ENCODE measurements at places on chromosomes 5 and 9.

GRCh38 chr5:171771856-171772255 lies 13.8 kb upstream of the SMIM23 start:
- DNase-seq: no peak

GRCh38 chr5:5575461-5575860 lies 153.0 kb downstream of the ICE1 start:
- no peak for DNase-seq

- no peak for DNase-seq
These were observed 954.1 kb upstream of the COX7C start for GRCh38 chr5:85663708-85664031.

DNA sequence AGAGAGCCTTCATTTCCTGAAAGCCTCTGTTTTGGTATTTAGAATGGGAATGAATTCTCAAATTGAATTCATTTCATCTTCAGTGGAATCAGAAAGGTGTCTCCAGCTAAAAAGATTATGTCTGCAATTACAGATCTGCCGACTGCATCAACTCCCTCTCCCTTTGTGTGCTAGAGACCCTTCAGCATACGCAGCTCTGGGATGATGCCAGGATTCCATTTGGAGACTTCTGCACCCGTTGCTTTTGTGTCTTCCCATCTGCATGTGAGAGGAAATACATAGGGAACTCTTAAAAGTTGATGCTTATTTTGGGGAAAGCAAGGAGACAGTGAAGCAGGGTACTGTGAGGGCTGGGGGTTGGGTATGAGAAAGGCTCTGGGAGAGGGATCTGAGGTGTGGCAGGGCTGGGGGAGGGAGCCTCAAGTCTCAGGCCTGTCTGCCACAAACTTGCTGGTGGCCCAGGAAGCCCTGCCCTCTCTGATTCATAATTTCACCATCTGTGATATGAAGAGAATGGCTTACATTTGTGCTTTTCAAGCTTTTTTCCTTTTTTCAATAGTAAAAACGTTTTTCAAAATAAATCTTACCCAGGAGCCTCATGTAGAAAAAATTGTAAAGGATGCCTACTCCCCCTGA lies 89.7 kb upstream of the SAP30L start:
- DNase-seq: no peak

DNA sequence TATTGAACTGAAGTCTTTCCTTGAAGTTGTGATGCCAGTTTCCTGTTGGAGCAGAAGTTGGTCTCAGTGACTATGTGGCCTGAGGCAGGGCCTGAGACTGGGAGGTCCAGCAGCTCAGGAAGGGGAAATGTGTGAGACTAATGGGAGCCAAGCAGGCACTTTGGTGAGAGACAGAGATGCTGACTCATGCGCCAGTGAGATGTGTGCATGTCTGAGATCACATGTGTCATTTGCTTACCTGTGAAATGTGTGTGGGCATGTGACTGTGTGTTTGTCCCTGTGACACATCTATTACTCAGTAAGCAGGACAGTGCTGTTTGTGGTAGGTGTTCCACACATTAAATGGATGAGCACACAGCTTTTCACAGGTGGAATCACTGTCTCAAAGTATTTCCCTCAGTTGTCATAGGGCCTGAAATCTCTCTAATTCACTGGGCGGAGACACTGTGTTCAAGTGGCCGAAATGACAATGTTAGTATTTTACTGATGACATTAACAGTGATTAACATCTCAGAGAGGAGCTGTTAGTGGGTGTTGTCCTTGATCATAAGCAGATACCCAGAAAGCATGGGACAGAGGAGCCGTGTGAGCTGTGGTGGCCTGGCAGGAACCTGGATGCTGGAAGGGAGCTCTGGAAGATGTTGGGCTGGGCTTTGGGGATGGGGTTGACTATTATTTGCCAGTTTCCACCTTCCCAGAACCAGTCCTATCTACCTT lies 7.4 kb downstream of the NPR2 start:
- no peak for DNase-seq

- DNase-seq: no peak
These were observed 141.6 kb upstream of the CHD1 start for GRCh38 chr5:99070362-99070761.

- DNase-seq: no peak
These were observed 174.2 kb upstream of the PUM3 start for GRCh38 chr9:3018071-3018470.

DNA sequence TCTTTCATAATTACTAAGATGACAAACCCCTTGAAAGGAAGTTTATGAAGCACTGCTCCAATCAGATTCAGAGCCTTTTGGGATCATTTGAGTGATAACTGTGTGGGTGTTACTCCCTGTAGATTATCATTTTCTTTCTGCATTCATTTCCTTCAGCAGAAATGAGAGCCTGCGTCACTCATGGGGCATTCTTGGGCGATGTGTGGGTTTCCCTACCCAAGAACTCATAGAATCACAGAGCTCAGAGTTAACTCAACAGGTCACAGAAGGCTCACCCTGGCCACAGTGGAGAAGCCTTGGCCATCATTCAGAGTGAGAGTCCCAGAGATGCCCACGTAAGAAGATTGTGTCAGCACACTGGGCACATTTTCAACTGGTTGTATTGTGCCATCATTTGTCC lies 401.9 kb downstream of the TLE4 start:
- DNase-seq: peak; percentile 10

DNA sequence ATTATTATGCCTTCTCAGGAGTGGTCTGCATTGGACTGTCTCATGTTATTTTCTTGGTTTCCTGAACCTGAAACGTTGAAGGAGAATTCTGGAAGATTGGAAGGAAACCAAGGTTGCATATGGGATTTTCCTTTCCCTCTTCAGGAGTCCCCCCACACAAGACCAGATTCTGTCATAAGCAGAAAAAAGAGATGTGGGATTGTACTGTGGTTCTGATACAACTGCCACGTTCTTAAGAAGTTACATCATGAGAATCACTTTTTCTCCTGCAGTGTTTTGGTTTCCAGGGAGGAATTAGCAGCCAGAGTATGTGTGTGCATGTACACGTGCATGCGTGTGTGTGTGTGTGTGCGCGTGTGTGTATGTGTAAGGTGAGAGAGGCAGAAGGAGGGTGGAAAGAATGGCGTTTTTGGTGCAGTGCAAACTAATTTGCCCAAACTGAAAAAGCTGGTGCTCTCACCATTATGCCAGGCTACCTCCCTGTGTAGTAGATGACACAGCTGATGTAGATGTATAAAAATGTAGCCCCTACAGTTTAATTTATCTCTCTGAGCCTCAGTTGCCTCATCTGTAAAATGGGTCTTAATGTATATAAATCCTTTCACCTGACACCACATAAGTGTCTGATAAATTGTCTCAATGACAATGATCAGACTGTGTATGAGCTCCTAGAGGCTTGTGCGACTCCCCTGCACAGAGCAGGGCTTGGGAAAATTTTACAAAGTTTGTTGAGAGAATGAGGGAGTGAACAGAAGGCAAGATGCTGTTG lies 38.6 kb downstream of the RALGPS1 start:
- no peak for DNase-seq

- no peak for DNase-seq
These were observed 19.7 kb downstream of the TLE4 start for GRCh38 chr9:79591458-79591857.

GRCh38 chr9:72089451-72090130 lies 29.2 kb upstream of the C9orf57 start:
- DNase-seq: no peak

DNA sequence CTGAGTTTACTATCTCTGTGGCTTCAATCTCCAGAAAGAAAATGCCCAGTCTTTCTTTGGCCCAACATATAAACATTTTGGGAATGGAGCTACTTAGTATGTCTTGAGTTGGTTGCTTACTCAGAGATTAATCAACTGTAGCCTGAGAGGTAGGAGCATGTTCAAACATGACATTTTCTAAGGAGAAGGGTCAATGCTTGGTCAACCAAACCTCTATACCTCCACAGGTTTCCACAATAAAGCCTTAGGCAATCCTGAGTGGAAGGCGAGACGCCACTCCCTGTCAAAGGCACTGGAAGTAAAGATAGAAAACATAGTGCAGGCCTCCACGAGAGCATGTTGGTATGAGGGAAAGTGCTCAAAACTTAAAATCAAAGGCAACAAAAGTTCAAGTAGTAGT lies 411.4 kb downstream of the KCTD16 start:
- no peak for DNase-seq

DNA sequence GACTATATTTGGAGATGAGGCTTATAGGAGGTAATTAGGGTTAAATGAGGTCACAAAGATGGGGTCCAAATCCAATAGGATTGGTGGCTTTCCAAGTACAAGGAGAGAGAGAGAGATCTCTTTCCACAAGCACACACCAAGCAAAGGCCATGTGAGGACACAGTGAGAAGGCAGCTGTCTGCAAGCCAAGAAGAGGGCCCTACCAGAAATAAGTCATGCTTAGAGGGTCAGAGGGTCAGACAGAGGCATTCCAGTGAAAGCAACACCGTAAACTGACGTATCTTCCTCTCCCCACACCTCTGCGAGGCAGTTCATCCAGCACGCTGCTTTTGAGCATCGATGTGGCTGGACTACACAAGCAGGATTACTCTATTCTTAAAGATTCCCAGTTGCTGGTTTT lies 87.9 kb downstream of the SLC1A3 start:
- no peak for DNase-seq

DNA sequence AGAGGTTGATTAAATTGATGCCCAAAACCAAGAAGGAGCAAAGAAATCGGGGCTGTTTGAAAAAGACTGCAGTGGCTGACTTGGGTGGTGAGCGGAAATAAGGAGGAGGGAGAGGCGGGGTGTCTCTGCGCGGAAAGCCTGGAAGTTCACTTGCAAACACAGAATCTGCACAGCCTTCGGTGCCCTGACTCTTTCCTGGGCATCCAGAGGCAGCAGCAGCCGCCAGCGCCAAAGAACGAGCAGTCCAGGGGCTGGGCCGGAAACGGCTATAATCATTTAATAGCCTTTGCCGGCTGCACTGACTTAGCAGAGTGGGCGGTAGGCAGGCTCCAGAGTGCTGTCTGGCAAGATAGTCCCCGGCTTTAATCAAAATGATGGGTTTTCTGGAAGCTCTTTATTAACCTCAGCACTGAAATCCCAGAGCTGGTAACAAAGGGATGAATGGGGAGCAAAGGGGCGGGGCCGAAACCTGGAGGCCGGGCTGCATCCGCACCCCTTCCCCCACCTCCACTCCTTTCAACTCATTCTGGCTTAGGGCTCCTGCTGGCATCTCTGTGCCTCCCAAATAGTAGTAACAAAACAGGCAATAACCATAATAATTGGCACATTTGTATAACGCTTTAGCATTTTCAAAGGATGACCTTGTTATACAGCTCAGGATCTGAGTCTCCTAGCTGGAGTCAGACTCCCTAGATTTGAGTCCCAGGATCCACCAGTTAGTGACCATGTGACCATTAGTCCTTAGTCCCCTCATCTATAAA lies 35.7 kb downstream of the PCDHAC2 start:
- no peak for DNase-seq

GRCh38 chr5:82684165-82684564 lies 393.0 kb downstream of the TMEM167A start:
- peak; percentile 17 for DNase-seq

- peak; percentile 38 for DNase-seq
These were observed 165.0 kb downstream of the DROSHA start for GRCh38 chr5:31366941-31367340.

DNA sequence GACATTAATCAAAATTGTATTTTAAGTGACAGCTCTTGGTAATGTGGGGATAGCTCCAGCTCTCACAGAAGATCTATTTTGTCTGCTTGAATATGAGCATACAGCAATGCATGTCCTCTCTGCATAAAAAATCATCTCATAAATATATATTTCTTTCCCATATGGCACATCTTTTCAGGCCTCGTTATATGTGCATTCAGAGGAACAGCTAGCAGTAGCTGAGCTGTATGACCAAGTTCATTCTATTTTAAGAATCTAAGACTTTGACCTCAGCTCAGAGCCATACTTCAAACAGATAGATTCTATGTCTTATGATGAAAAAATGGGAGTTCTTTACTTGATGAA lies 487.2 kb downstream of the ARHGEF28 start:
- no peak for DNase-seq

- no peak for DNase-seq
These were observed 45.1 kb downstream of the S1PR3 start for GRCh38 chr9:89036383-89036782.

DNA sequence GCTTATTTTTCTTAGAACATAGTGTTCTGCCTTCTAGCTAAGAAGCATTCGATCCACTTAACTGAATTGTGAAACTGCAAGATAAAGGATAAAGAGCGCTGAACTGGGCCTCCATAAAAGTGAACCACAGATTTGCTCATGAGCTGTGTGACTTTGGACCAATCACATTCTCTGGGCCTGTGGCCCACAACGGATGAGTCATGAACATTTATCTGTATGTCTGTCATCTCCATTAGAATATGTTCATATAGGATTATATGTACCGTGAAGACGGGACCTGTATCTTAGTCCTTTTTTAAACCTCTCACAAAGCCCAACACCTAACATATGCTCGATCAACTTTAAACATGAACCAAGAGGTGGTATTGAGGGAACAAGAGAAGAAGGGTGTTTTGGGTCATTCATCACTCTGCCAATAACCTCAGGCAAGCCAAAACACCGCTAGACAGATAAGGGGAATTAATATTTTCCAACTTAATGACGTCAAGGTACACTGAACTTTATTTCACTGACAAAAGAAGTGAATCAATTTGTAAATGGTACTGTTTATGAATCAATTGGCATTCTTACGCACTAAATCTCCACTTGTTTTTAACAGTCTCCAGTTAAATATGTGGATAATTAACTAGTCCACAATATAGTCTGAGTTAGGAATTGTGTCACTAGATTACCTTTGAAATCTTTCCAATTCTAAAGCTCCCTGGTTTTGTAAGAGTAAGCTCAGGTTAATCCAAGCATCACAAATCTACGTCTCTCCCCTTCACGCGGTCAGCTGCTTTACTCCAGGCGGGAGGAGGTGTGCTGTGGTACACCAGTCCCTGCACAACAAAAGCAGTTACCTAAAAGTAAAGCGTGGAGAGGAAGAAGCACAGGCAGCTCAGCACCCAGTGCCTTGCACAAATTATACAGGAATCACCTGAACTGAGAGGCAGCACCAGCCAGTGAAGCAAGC lies 1.6 kb downstream of the TMEM245 start:
- peak; percentile 60 for DNase-seq

- DNase-seq: no peak
These were observed 100.0 kb upstream of the IL6ST start for GRCh38 chr5:56094579-56095361.

GRCh38 chr5:67215519-67216471 lies 19.2 kb upstream of the CD180 start:
- no peak for DNase-seq

DNA sequence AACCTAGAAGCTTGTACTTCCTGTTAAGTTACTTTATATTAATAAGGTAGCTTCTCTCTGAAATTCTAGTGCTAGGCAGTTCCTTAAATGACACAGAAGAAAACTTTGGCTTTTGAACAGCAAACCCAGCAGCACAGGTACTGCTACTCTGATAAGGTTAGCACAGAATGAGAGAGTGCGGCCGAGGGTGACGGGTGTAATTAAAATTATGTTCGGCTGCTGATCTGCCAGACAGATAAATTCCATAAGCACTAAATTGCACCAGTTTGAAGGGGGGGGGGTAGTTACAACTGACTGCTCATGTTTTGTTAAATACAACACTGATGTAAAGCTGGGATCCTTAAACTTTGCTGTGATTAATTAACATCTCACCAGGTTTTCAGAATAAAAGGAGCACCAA lies 475.1 kb downstream of the SPOCK1 start:
- DNase-seq: no peak

GRCh38 chr9:106954558-106954957 lies 91.6 kb downstream of the ZNF462 start:
- DNase-seq: no peak

All from fibroblast of gingiva (primary cell).